Epithelial cell of proximal tubule (primary cell): ENCODE measurements at places on chromosomes 1 and 21.

DNA sequence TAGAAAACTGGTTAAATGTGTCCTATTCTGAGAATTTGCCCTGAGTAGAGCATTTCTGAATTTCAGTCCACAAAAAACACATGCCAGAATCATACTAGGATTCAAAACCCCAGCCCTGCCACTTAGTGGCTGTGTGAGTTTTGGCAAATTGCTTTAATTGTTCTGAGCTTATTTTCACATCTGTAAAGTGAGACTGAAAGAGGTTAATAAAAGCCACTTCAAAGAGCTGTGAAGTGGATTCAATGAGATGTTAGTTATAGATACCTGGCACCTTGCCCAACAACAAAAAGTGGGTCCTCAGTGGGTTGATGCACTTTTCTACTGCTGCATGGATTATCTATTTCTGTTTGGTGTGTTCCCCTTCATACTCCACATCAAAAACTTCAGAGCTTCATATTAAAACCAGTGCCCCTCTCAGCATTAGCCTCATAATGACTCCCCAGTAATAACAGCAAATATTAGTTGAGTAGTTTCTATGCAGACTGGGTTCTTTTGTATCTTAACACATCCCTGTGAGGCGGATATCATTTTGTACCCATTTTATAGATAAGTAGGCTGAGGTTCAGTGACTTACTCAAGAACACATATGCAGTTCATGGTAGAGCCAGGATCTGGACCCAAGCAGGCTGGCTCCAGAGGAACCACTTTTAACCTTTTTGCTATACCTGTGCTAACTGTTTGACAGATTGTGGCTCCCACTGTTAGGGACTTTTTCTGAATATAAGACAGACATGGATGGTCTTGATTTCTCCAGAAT lies 14.2 kb upstream of the ADORA3 start:
- no peak for DNase-seq

DNA sequence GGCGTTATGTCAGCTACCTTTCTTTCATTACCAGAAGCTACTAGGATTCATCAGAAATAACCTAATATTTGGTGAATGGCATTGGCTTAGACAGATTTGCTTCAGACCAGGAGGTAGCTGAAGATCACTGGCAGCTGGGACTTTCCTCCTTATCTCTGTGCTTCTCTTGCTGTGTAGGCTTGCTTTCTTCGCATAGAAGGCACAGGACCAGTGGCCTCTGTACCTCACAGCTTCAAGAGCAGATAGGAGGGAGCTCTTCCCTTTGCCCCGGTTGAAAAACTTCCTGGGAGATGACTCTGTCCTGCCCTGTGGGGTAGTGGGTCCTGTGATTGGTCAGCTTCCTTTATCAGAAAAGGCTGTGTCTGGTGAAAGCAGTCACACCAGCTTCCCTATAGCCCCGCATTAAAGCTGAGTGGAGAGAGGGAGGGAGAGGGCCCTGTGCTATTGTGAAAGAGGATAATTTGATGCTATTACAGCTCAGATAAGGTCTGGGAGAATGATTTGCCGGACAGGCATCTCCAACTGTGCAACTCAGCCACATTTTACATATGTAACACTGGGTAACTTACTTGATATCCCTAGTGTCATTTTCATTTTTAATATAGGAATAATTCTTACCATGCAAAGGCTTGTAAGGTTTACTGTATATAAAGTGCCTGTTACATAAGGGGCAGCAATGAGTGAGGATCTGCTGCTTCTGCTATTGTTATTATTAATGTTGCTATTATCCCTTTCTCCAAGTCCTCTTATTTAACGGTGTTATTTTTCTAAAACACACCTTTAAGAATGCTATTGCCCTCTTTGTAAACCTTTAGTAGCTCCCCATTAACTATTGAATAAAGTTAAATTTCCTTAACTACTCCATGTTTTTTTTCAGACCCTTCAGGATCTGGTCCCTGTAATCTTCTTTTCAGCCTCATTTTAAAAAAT lies 31.6 kb downstream of the OSBPL9 start:
- DNase-seq, result no peak

DNA sequence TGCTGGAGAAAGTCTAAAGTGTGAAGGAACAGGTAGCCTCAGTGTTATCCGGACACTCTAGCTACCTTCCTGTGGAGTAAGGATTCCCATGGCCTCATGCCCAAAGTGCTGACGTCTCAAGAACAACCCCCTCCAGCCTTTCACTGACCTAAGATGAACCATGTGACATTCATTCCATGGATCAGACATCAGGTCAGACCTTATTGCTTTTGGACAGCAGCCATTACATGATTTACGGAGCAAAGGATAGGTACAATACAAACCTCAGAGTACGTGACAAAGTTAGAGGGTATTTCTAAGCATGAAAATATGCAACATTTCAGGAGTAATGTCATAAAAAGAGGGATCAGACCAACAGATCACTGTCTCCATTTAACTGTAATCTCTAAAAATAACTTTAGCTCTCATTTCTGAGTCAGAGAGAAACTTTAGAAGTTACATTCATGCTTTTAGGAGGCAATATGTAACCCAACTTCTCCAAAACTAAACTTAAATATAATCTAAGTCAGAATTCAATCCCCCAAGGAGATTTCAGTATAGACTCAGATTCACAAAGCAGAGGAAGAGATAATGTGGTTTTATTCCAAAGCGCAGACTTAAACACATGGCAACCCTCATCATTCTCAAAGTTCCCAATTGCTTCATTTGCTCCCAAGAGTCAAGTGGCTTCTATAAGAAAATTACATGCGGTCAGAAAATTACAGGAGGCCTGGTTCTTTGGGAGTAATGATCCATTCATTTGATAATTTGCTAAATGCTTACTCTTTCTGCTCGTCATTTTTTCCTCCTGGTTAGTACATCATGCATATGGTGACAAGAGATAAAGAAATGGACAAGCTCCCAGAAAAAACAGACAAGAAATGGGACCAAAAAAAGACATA lies 280.4 kb downstream of the SETD4 start:
- peak; percentile 61 for DNase-seq

GRCh38 chr1:187928288-187928687 lies 1099.5 kb downstream of the PLA2G4A start:
- no peak for DNase-seq
